ENCODE measurements at places on chromosomes 2 and 18.
A peak's percentile ranks its signal among the peaks of the same experiment; 100 is the strongest.

DNA sequence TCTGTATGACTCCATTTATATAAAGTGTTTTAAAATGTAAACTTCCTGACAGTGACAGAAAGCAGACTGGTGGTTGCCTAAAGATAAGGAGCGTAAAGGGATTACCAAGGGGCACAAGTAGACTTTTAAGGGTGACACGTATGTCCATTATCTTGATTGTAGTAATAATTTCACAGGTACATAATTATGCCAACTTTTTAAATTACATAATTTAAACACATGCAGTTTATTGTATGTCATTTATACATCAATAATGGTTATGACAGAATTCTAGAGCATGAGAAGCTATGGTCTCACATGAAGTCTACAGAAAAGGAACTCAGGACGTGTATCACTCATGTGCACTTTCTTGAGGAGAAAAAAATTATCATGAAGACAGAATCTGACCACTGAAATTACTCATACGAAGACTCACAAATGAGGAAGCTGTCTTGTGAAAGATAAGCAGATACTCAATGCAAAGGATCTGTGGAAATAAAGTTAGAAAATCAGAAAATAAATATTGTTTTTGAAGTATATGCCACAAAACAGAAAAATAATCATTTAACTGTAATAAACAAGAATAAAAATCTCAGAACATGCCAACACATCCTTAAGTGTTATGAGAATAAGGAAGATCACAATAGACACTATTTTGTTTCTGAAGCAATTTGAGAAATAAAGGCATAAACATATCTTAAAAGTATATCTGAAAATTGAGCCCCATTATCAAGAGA lies 84.4 kb downstream of the TMEM131 start:
- DNase-seq: no peak

GRCh38 chr18:62085756-62086155 lies 101.1 kb downstream of the PIGN start:
- DNase-seq: no peak

- DNase-seq: peak; percentile 68
These were observed 85.3 kb upstream of the EFEMP1 start for GRCh38 chr2:56008661-56009431.

DNA sequence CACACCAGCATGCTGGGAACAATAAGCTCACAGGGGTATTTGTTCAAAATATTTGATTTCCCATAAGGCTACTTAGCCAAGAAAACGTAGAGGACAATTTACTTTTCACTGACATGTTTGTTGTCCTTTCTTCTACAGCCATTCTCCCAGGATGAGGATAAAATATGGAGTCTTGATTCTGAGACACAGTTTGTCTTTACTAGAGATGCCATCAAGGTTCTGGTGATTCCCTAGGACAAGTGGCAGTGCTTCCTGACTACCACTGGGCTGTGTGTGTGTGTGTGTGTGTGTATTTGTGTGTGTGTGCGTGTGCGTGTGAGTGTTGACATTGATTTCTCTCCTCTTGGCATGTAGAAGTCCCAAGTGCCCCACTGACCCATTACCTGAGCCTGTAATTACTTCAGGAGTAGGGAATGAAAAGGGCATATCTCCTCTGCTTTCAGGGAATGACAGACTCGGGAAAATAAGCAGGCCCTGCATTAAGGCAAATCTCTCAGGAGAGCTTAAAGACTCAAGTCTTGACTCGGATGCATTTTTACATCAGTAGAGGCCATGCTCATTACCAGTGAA lies 761.6 kb downstream of the DCC start:
- DNase-seq: no peak

DNA sequence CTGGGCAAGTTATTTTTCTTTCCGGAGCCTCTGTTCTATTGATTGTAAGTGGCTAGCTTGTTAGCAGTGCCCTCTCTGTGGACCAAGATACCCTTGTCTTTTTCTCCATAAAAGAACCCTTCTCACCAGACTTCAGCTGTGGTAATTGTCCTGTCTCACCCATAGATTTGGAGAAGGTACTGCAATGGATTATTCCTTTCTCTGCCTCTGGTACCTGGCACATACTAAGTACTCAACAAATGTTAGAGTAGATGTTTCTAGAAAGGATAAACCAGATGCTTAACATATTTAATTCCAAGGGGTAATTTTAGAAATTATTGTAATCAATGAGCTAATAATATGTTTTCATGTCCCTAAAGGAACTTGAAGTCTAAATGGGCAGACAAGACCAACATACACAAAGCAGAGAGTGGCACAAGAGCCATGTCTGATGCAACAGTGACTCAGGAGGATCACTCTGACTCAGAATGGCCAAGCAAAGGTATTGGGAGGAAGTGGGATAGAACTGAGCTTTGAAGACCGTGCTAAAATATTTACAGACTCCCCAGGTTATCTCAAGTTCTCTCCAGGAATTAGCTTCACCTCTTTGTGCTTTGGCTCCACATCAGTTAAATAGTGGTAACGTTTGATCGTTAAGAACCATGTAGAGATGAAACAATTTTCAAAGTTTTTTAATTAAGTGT lies 129.7 kb upstream of the OSR1 start:
- no peak for DNase-seq

GRCh38 chr2:623130-623922 lies 53.9 kb downstream of the TMEM18 start:
- DNase-seq: no peak

DNA sequence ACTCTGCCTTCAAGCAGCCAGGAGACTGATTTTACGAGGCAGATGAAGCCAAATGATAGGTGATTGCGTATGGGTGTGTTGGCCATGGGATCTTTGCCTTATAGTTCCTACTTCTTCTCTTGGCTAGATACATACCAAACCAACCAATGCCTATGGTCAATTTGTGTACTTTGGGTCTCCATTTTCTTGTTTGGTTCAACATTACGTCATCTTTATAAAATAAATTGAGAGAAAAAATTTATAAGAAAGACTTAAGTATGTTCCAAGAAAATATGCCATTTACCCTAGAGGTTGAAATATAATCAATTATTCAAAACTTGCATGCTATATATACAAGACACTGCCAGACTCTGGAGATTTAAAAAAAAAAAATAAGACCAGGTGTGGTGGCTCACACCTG lies 150.9 kb downstream of the SP3 start:
- no peak for DNase-seq

DNA sequence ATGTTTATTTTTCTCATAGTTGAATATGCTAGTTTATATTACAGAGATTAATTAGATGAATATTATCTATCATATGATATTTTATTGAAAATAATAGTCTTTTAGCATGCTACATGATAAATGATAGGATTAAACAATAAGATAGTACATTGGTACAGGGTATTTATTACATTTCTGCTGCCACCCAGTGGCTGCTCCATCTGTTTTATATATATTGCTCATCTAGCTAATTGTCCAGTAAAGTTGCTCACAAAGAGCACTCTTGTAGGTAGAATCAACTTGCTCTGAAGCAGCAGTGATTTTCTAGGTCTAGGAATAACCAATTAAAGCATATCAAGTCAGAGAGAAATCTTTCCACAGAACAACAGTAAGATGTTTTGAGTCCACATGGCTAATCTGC lies 183.3 kb downstream of the ASXL3 start:
- no peak for DNase-seq

- no peak for DNase-seq
These were observed 80.9 kb downstream of the GALNT1 start for GRCh38 chr18:35662293-35663062.

- DNase-seq: no peak
These were observed 151.8 kb upstream of the MMADHC start for GRCh38 chr2:149739171-149739882.

DNA sequence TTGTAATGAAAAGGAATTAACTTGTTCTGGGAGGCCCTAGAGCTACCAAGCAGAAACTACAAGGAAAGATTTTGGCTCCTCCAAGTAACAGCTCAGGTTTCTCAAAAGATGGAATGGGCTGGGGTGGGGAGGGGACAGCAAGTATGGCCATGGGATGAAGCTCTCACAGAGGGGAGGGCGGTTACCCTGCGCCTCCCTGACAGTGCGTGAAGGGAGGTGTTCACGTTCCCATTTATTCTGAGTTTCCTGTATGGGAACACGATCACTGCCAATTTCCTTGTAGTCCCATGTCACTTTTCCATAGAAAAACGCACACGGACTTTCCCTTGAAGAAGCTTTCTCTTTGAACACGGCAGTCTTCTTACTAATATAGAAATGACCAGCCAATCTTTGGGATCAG lies 17.0 kb downstream of the CDC42EP3 start:
- DNase-seq: no peak

DNA sequence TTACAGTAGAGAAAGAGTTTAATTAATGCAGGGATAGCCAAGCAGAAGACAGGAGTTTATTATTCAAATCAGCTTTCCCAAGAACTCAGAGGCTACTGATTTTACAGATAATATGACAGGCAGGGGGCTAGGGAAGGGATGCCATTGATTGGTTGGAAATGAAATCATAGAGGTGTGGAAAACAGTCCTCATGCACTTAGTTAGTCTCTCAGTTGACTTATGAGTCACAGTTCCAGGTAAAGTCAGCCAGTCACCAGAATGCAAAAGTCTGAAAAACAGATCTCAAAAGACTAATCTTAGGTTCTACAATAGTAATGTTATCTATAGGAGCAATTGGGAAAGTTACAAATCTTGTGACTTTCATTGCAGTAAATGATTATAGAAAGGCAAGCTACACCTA lies 676.4 kb upstream of the CHAC2 start:
- DNase-seq: no peak

DNA sequence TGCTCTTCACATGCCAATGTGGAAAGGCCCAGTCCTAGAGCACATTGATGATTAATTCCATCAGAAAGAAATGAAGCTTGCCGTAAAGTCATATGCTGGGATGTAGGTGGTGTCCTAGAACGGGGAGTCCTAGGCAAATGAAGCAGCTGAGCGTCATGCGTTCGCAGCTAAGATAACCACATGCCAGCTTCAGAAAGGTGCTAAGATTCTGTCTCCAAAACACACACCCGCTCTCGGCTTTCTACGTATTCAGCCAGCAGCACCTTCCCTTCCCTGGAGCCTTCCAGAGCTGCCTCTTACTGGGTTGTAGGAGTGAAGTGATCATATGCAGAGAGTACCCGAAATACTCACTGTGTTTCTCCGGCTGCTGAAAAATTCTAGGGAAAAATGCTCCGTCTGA lies 421.6 kb upstream of the ID2 start:
- DNase-seq: no peak

Data from Right ventricle myocardium inferior (tissue), 1 donor.